RPMI7951 (cell line): ENCODE measurements at places on chromosomes 5 and 9. TPM values are rescaled to one million over a fixed set of nuclear protein-coding genes. Genes with fewer than 3 reads are reported as not detected.

The DBH gene
- not detected in 2 replicates for total RNA-seq

The IFNA21 gene
- total RNA-seq = not detected in 2 replicates

The PPP3R2 gene
- total RNA-seq = not detected in 2 replicates

The TJP2 gene
- 18.3 and 19.3 TPM in 2 replicates for total RNA-seq

The AIF1L gene
- total RNA-seq = 0.39 and 0.72 TPM in 2 replicates

The PCDHA5 gene
- 0.12 TPM in 1 of 2 replicates, not detected in the other for total RNA-seq

GRCh38 chr5:79561525-79561893 lies 47.6 kb upstream of the HOMER1 start:
- no peak for DNase-seq

DNA sequence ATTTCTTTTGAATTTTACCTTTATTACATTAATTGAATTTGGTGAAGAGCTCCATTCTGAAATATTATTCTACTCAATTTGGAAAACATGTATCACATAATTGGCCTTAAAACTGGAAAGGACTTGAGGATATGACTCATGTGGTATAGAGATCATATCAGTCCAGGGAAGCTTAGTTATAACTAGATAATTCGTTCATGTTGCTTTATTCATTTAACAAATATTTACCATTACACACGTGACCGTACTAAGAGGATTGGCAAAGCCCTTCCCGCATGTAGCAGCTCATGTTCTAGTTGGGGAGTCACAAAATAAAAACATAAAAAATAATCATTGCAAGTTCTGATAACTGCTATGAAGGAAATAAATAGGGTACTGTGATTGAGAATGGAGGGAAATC lies 1816.5 kb downstream of the MAT2B start:
- DNase-seq = peak; percentile 37

DNA sequence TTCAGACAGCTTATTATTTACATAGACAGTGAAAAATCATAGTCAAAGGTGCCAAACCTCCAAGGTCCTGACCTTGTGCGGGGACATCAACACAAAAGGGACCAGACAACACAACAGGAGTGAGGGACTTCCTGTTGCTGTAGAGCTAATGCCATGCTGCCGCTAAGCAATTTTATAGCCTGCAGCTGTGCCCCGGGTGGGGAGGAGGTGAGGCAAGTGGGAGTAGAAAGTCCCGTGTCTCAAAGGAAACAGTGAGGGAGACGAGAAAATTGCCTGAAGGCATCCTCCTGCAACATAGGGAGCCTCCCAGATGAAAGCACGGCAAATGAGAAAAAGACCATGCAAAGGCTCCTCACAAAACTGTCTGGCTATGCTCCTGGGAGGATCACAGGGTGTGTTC lies 58.8 kb downstream of the CAAP1 start:
- DNase-seq = peak; percentile 43

- no peak for DNase-seq
Observed at GRCh38 chr5:127673117-127673800, 24.4 kb downstream of the CTXN3 start.

- no peak for DNase-seq
Observed at GRCh38 chr9:83346655-83347420, 191.4 kb downstream of the FRMD3 start.

DNA sequence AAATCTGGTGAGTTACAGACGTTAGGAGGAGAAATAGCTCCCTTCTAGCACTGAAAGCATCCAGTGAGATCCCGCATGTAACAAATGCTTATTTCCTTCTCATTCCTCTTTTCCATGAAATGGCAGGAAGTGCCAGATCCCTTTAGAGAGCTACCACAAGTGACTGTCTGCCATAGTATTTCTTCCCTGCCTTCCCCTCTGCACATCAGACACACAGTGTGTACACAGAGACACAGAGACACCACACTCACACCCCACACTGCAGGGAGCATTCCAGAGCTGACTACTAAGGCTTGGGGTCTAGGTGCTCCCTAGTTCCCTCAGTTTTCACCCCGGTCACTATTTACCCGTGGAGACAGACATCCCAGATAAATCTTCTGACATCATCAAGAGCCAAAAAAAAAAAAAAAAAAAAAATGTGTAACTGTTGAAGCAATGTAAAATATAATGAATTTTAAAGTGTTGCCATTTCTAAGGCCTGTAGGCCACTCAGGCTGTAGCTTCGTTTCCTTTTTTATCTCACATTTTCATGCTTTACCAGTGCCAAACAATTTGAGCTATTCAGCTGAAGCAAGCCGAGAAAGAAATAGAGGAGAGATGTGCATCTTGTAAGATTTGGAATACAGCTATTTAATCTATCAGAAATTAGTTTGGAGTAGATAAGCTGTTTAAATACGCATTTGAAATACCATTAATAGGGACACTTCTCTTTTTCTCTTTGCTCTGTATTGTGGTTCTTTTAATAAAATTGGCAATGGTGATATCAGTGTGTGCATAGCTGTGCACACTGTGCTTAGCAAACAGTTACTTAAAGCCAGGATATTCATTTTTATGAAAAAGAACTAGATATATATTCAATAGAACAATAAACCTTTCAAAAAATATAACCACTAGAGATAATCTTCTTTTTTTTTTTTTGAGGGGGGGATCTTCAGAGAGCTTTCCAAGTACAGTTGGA lies 405.5 kb downstream of the PDE4D start:
- DNase-seq = no peak

DNA sequence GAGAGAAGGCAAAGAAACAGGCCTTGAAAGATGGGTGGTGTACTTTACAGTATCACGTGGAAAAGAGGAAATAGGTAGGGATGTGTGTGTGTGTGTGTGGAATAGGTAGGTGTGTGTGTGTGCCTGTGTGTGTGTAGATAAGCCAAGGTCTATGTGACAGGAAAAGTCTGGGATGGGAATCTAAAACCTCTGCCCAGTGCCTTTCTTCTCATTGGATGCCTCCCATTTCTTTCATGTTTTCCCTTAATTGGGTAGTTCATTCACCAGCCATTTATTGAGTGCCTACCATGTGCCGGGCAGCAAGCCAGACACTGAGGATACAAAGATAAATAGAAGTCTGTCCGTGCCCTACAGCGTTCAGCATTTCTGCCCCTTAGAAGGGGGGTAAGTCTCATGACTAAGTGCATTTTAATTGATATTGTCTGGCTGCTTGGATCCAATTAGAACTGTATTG lies 1.0 kb downstream of the URM1 start:
- peak; percentile 65 for DNase-seq

- no peak for DNase-seq
Observed at GRCh38 chr5:171867786-171868185, 82.2 kb downstream of the SMIM23 start.

GRCh38 chr5:15506897-15507296 lies 6.9 kb downstream of the FBXL7 start:
- no peak for DNase-seq

DNA sequence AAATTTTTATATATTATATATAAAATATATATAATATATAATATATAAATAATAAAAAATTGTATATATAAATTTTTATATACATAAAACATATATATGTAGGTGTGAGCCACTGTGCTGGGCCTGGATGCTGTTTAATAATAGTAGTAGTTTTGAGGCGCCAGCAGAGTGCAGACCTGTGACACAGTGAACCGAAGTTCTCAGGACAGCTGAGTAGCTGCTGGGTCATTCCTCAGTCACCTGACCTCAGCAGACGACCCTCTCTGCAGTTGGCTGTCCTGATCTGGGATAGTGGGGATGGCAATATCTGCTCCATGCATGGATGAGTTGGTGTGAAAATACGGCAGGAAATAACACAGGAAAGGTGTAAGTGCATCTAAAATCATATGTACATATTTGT lies 3.3 kb upstream of the SNX18 start:
- no peak for DNase-seq

DNA sequence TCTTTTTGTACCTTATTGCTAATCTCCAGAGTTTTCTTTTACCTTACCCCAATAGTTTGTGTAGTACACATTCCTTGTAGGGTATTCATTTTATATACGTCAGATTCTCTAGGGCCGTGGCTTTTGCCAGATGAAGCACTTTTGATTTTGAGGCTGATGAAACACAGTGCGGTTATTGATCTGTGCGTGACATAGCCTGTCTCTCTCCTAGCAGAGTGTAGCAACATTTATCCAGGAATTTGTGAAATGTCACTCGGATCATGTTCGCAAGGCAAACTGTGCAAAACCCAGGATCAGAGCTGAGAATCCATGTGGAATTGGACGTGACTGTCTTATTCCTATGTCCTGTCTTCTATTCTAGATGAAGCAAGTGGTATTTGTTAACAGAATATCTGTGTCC lies 142.0 kb upstream of the SH3GL2 start:
- DNase-seq = no peak

DNA sequence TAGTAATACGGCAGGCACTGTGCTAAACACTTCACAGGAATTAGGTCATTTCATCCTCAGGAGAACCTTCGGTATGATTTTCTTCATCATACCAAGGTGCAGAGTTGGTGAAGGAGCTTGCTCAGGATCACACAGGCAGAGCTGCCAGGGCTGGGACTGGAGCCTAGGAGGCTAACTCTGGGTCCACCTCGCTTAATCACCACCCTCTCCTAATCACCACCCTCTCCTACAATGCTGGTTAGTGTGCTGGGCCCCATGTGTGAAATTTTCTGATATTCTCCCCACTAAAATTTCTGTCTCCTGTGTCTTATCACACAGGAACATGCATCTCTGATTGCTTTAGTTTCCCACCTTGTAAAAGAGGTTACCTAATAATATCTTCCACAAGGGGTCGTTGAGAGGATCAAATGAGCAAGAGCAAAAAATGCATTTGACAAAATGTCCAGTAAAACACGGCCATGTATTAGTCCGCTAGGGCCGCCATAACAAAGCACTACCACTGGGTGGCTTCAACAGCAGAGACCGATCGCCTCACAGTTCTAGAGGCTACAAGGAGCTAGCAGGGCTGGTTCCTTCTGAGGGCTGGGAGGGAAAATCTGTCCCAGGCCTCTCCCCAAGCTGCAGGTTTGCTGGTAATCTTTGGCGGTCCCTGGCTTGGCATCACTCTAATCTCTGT lies 128.2 kb upstream of the NFIB start:
- peak; percentile 13 for DNase-seq

- no peak for DNase-seq
Observed at GRCh38 chr5:130526708-130527107, 622.4 kb downstream of the CHSY3 start.
